ENCODE measurements at places on chromosomes 13 and 19.

DNA sequence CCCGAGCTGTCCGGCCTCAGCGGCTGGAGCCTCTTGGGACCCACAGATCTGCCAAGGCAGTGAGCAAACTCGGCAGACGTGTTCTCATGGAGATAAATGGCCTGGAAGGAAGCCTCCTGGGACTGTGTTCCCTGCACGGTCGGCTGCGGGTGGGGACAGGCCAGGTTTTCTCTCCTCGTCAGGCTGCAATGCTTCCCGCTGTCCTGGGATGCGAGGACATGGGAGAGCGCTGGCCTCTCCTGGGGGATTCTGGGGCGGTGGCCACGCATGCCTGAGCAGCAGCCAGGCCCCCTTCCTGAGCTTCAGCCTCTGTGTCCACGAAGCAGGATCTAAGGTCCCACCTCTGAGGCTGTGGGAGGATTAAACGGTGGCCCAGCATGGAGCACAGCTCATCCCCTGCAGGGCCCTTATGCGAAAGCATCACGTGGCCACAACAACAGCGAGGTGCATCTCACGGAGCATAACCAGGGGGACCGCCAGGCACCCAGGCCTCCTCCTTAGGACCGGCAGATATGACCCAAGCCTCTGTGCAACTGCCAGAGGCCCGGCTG, 21.2 kb upstream of the C13orf46 start:
- DNase-seq = no peak

DNA sequence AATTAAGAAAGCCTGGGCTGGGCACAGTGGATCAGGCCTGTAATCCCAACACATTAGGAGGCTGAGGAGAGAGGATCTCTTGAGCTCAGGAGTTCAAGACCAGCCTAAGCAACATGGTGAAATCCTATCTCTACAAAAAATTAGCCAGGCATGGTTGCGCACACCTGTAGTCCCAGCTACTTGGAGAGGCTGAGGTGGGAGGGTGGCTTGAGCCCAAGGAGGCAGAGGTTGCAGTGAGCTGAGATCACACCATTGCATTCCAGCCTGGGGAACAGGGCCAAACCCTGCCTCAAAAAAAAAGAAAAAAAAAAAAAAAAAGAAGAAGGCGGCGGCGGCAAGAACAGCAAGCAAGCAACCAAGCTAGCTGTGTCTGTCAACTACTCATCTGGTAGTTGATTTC, 26.7 kb downstream of the TSC22D1 start:
- DNase-seq = no peak

GRCh38 chr19:10961073-10961860, 437 bp downstream of the SMARCA4 start:
- DNase-seq = no peak

GRCh38 chr19:7263521-7263920, 30.7 kb downstream of the INSR start:
- no peak for DNase-seq

DNA sequence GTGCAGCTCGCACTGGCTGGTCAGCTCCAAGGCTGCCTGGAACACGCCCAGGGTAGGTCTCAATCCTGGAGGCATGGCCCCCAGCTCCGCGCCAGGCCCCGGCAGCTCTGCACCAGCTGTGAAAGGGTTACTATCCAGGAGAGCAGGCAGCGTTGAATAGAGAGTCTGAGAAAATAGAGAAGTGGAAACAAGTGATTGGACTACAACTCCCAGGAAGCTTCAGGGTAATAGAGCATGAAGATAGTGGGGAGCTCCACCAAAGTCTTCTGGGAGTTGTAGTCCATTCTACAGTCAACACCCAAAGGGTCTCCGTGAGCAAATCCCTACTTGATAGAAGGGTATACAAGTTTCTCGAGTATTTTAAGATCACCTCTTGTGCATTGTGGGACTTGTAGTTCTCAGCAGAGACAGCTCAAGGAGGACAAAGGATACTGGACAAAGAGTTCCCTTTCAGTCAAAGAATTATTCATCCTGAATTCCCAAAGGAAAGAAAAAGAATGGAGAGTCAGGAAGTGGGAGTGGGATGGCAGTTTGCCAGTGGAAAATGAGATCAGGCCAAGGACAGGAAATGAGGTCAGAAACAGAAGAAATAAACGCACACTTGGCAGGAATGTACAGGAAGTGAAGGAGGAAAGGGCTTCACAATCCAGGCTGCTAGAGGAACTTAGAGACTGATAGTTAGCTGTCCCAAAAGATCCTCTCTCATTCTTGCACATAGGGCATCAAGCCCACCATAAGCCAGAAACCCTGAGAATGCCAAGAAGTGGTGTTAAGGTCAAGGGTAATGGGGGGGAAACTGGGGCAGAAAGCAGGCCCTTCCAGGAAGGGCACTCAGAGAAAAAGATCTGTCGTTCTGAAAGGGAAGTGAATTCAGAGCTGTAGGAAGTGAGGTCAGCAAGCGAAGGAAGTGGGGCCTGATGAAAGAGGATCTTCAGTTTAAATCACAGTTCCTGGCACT, 5.5 kb upstream of the MAMSTR start:
- no peak for DNase-seq

DNA sequence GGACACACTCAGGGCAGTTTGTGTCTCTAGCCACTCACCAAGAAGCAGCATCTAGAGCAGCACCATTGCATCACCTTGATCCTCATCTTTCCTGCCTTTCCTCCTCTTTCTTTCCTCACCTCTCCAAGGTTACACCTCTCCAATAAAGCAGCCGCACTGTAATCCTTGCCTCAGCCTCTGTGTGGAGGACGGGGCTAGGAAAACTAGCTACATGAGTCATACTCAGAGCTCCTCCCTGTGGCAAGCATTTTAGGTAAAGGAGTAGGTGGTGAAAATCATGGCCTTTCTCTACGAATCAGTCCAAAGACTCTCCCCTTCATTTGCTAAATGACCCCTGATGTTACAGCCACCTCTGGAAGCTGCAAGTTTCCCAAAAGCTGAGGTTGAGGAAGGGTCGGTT, 108.9 kb downstream of the DNAJC15 start:
- DNase-seq = no peak

- no peak for DNase-seq
Observed at GRCh38 chr19:49749055-49749716, 13.9 kb downstream of the TSKS start.

GRCh38 chr19:52397310-52398080, at the start of gene ZNF528:
Gene ZNF528, plus strand, starts transcription at chr19:52397849. Its CDS starts 4,165 bp downstream, at chr19:52402014.
- DNase-seq = peak; percentile 81

GRCh38 chr19:6528544-6529121, 2.2 kb upstream of the TNFSF9 start:
- no peak for DNase-seq

- no peak for DNase-seq
Observed at GRCh38 chr13:92143766-92144165, 745.3 kb downstream of the GPC5 start.

- DNase-seq = no peak
Observed at GRCh38 chr13:63455938-63456337, 2040.3 kb upstream of the PCDH20 start.

- DNase-seq = no peak
Observed at GRCh38 chr19:46788968-46789338, 559 bp upstream of the SLC1A5 start.

DNA sequence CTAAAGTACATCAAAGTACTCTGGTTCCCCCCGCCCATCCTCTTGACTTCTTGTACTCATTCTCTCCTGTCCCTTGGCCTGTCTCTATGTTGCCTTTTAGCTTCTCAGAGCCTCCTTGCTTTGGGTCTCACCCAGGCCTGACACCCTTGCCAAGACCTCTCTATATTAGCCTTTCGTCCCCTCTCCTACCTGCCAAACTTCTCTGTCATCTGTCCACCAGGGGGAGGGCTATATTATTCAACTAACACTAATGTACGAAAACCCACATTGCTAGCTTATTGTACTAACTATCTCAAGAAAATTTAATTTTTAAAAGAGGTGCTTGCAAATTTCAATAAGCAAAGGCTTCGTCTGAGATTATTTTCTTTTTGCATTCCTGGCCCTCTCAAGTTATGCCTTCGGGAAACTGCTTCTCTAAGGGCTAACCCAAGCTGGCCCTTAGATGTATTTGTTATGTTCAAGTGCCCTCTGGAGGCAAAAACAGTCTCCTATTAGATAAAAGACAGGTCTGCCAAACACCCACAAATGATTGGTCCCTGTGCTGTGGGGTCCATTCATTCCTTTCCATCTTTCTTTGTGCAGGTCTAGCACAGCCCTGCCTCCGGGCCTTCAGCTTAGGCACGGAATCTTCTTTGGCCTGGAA, 6.3 kb upstream of the MRPS31 start:
- no peak for DNase-seq

DNA sequence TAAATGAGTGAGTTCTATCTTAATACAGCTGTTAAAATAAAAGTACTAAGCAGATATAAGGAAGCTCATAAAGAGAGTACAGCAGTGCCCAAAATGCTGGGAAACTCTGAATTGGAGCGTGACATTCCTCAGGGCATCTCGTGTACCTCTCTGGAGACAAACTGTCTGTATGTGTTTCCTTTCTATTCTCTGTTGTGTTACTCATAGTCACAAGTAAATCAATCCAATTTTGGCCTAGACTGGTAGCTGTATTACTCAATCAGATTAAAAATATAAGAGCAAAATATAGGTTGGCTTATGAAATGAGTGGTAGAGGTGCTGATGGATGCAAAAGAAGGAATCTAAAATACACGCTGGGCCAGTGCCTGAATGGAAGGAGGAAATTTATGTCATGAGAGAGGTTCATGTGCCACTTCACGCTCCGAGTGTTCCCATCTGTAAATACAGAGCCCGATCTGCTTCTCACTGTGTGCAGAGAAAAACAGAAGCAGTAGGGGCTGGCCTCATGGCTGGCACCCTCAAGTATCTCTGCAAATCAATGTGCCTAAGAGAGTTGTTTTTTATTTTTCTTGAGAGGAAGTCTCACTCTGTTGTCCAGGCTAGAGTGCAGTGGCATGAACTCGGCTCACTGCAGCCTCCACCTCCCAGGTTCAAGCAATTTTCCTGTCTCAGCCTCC, 58.7 kb upstream of the RGCC start:
- no peak for DNase-seq

- DNase-seq = no peak
Observed at GRCh38 chr13:110838116-110838515, 76.8 kb downstream of the ANKRD10 start.

- DNase-seq = no peak
Observed at GRCh38 chr19:650121-650520, 10.4 kb downstream of the FGF22 start.

DNA sequence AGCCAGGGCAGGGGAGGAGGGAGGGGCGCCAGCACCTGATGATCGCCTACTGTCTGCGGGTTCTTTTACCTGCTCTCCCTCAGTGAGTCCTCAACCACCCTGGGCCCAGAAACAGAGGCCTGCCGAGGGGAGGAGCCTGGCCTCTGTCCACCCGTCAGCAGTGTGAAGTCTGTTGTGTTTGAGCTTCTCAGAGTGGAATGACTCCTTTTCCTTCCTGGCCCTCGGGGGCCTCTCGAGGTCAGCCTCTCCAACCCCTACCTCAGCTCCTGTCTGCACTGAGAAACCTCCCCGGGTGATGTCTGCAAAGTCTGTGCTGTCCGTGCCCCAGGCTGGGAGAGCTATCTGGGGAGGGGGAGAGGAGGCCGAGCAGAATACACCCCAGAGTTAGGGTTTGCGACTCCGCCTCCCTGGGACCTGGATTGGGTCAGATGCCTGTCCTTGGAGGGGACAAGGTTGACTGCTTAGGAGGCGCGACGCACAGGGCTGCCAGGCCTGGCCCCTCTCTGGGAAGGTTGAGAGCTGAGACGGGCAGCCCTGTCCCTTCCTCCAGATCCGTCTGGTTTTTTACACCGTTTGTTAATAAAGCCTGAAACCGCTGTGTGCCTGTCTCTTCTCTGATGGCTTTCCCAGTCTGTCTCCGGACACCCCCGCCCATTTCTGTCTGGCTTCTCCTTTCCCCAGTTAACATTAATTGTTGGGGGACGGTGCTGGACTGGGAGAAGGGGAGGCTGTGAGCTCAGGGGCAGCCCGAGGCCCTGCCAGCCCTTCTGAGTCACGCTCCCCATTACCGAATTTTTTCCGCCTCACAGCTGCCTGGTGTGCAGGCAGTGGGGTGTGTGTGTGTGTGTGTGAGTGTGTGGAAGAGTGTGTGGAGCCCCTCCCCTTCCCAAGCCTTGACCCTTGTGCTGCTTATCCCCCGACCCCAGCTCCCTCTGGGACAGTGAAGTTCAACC, 989 bp upstream of the SSC5D start:
- DNase-seq = no peak

GRCh38 chr13:52980695-52981094, 47.9 kb upstream of the OLFM4 start:
- DNase-seq = no peak

- no peak for DNase-seq
Observed at GRCh38 chr19:41325947-41326706, 16.2 kb downstream of the CCDC97 start.

DNA sequence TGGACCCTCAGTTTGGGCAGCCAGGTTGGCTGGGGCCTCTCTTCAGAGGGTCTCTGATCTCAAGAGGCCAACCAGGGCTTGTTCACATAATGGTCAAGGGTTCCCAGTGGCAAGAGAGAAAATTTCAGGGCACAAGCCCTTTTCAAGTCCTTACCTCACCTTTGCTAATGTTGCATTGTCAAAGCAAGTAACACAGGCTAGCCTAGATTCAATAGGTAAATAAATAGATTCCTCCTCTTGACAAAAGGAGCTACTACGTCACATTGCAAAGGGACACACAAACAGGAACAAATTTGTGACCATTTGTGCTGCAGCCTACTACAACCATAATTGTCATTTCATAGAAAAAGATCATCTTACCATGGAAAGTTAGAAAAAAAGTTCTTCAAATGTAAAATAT, 33.9 kb upstream of the FRY start:
- DNase-seq = no peak

GRCh38 chr13:102097708-102098107, 304.1 kb downstream of the FGF14 start:
- DNase-seq = no peak

- no peak for DNase-seq
Observed at GRCh38 chr13:110433014-110433413, 125.9 kb downstream of the COL4A2 start.

GRCh38 chr19:35347171-35347929, at the start of gene FFAR1:
Gene FFAR1, plus strand, starts transcription at chr19:35347902. Its CDS starts 3,650 bp downstream, at chr19:35351552.
- no peak for DNase-seq

DNA sequence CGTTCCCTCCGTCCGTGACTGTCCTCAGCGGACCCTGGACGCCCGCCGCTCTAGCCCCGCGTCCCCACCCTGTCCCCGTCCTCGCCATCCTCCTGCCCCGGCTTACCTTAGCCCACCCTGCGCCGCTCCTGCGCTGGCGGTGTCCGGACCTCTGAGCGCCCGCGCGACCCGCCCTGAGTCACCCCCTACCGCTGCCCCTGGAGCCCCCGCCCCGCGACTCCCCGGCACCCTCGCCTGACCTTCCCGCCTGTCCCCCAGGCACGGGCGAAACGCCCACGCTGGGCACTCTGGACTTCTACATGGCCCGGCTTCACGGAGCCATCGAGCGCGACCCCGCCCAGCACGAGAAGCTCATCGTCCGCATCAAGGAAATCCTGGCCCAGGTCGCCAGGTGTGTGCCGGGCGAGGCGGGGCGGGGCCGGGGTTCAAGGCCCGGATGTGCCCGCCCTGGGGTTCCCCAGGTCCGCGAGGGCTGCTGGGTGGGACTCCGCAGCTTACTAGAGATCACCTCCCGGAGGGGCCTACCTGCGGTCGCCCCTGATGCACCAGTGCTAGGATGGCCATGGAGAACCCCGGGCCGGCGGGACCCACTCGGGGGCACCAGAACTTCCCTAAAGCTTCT, 5.1 kb downstream of the HMG20B start:
- DNase-seq = no peak

GRCh38 chr19:14091081-14091812, 696 bp upstream of the SAMD1 start:
- peak; percentile 61 for DNase-seq

Data from activated naive CD4-positive, alpha-beta T cell (primary cell).